ENCODE measurements at places on chromosomes 2 and 18. TPM values are rescaled to one million over a fixed set of nuclear protein-coding genes. Genes with fewer than 3 reads are reported as not detected.

DNA sequence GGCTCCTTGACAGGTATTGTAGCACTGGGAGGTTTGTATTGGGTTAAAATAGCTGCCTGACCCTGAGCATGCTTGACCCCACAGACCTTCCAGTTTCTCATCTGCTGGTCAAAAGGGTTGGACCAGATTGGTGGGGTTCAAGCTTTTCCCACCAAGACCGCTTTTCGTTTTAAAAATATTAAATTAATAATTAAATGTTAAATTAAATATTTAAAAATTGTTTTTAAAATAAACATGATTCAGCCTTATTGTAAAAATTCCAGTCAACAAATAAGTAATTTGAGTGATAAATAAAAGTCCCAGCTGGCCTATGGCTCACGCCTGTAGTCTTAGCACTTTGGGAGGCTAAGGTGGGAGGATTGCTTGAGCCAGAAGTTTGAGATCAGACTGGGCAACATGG lies 36.6 kb upstream of the MCFD2 start:
- peaks cover 10% of the 10 kb centered on the region for H3K36me3 ChIP-seq
- peaks cover 4% of the 10 kb centered on the region for H3K27me3 ChIP-seq
- H3K4me1 ChIP-seq: peaks cover 25% of the 10 kb centered on the region
- no peak overlapping the region for H3K27ac ChIP-seq

DNA sequence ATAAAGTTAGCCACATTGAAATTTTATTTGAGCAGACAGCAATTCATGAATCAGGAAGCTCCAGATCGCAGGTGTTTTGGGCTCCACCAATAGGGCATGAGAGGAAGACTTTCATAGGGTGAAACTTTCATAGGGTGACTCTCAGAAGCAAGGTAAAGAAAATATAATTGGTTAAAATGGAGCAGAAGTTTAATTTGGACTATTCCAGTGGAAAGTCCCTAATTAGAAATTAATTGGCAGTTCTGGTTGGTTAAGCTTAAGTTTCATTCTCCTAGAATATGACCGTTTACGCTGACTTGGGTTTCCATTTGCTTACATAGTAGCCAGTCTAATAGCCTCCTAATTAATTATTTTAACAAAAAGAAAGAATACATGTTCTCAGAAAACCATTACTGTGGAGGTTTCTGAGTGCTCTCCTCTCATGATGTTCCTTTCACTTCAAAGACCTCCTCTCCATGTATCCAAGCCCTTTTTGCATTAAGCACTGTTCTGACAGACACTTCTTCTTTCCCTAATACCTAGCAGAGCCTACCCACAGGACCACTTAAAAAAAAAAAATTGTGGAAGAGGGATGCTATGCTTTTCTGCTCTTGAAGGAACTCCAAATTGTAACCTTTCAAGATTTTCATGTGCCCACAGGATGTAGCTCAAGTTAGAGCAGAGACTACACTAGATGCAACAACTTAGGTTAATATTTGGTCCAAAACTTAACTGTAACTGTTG lies 99.1 kb downstream of the MREG start:
- H3K36me3 ChIP-seq: no peaks in the 10 kb centered on the region
- no peak overlapping the region for H3K27ac ChIP-seq
- H3K4me3 ChIP-seq: no peak overlapping the region
- H3K4me1 ChIP-seq: no peaks in the 10 kb centered on the region
- H3K27me3 ChIP-seq: no peaks in the 10 kb centered on the region

DNA sequence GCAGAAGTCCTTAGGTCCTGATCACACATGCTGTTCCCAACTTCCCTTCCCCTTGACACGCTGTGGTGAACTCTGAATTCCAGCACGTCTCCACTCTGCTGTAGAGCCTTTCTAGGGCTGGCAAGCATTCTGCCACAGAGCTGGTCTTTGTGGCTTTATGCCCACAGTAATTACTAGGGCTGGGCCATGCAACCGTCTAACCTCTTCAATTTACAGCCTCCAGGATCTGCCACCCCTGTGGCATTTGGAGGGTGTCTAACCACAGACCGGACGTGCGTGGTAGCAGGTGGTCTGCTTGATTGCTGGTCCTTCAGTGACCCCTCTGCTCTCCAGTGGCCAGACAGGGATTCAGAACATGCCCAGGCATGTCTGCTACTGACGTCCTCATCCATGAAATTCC lies 43.1 kb upstream of the TGFA start:
- no peaks in the 10 kb centered on the region for H3K27me3 ChIP-seq
- DNase-seq: no peak
- no peak overlapping the region for H3K4me3 ChIP-seq
- H3K4me1 ChIP-seq: no peaks in the 10 kb centered on the region

DNA sequence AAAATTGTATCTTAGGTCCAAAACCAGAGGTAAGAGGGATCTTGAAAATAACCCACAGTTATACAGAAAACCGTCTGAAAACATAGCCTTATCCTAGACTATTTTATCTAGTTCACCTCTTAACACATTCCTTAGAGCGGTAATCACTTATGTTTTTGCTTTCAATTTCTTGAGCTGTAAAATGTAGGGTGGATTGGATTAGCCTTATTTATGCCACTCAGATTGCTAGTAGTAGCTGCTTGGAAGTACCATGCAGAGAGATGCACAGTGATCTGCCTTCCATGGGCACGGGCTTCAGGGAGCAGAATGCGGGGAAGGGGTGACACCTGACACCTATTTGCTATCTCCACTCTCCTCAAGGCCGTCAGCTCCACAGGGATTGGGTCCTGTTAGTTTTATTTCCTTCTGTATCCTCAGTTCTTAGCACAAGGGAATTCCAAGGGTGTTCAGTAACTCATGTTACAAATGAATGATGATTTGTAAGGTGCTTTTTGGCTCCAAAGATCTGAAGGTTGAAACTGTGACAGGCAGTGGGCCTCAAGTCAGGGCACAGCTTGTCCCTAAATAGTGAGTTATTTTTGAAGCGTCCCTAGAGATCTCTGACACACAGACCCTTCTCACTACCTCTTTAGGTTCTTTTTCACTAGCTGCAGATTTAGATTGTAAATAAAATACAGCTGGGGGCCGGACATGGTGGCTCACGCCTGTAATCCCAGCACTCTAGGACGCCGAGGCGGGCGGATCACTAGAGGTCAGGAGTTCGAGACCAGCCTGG lies 64.0 kb upstream of the PMAIP1 start:
- peaks cover 14% of the 10 kb centered on the region for H3K27me3 ChIP-seq
- H3K27ac ChIP-seq: no peak overlapping the region
- no peak for DNase-seq
- H3K36me3 ChIP-seq: no peaks in the 10 kb centered on the region
- H3K4me3 ChIP-seq: no peak overlapping the region

DNA sequence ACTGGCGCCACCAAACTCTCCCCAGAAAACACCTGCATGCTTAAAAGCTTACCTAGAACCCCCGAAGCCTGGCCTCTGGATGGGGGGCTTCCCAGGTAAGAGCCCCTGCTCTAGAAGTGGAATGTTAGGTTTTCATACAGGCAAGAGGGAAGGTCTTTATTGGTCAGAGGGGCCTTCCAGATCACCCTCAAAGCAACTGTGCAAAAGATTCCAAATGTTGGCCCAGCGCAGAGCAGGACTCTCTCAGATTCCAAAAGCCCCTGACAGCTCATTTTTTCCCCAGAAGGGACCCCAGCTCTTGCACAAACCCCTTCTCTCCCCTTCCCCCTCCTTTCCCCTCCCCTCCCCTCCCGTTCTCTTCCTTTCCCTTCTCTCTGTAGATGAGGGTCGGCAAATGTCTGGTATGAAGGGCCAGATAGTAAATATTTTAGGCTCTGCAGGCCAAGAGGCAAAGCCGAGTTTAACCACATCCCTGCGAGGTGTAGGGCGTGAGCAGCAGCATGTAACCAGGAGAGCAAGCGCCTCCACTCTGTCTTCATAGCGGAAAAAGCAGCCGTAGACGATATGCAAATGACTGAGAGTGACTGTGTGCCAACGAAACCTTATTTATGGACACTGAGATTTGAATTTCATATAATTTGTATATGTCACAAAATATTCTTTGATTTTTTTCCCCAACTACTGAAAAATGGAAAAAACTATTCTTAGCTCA lies 116.9 kb downstream of the SMAD7 start:
- peak; percentile 64 for DNase-seq
- peak overlapping the region; percentile 53 for H3K27ac ChIP-seq
- no peaks in the 10 kb centered on the region for H3K27me3 ChIP-seq
- H3K36me3 ChIP-seq: no peaks in the 10 kb centered on the region

DNA sequence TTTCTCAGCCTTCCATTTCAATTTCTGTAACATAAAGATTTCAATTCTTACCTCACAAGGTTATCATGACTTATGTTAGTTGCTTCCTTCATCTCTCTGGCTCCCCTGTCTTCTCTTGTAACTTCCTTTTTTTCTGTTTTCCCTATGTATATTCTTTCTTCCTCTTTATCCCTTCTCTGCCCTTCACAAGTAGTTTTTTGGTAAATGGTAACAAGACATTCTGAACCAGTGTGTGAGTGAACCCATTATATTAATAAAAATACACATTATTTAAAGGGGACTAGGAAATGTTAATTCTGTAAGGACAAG lies 8.4 kb downstream of the ACSL3 start:
- H3K36me3 ChIP-seq: no peaks in the 10 kb centered on the region
- H3K27me3 ChIP-seq: no peaks in the 10 kb centered on the region
- H3K4me3 ChIP-seq: no peak overlapping the region
- no peak for DNase-seq
- peaks cover 93% of the 10 kb centered on the region for H3K4me1 ChIP-seq

DNA sequence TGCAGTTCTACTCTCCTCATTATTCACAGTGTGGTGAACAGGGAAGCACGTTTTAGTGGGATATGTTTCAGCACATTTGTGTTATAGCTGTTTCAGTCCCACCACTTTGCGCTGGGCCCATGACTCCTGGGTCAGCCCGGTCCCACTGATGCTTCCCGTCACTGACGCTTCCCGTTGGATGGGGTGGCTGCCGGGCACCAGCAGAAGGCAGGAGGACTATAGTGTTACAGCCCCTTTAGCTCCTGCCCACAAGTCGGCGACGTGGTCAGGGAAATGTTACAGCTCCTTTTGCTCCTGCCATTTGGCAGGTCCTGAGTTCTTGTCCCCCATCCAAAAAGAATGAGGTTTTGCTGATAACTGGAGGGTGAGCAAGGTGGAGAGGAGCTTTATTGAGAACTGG lies 732.2 kb downstream of the NR4A2 start:
- H3K36me3 ChIP-seq: no peaks in the 10 kb centered on the region
- DNase-seq: no peak
- H3K4me1 ChIP-seq: no peaks in the 10 kb centered on the region
- H3K27me3 ChIP-seq: no peaks in the 10 kb centered on the region
- H3K4me3 ChIP-seq: no peak overlapping the region

DNA sequence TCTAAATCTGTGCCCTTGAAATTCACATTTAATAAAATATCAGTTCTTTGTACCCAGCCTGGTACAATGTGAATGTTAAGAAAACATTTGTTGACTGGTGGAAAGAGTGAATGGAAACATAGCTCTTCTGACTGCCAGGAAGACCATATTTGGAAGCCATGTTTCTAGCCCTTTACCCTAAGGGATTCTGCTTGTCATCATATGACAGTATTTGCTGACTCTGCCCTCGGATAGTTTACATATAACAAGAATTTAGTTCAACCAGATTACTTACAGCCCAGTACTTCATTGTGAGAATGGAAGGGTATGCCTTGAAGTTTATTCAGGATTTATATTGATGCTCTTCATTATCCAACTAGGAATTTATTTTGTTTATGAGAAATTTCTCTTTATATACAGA lies 13.8 kb upstream of the KCNS3 start:
- H3K36me3 ChIP-seq: no peaks in the 10 kb centered on the region
- DNase-seq: peak; percentile 50
- no peaks in the 10 kb centered on the region for H3K4me1 ChIP-seq
- H3K27me3 ChIP-seq: no peaks in the 10 kb centered on the region

- no peak overlapping the region for H3K4me3 ChIP-seq
- no peak for DNase-seq
- no peak overlapping the region for H3K27ac ChIP-seq
- H3K27me3 ChIP-seq: peaks cover 21% of the 10 kb centered on the region
- no peaks in the 10 kb centered on the region for H3K36me3 ChIP-seq
Observed at GRCh38 chr2:2646433-2647051, 315.5 kb upstream of the MYT1L start.

GRCh38 chr2:168667156-168667555 lies 135.3 kb upstream of the NOSTRIN start:
- no peaks in the 10 kb centered on the region for H3K36me3 ChIP-seq
- DNase-seq: no peak
- H3K27me3 ChIP-seq: no peaks in the 10 kb centered on the region
- H3K27ac ChIP-seq: no peak overlapping the region

GRCh38 chr2:45688479-45689298 lies 37.2 kb downstream of the PRKCE start:
- peaks cover 11% of the 10 kb centered on the region for H3K4me1 ChIP-seq
- no peak overlapping the region for H3K4me3 ChIP-seq
- no peaks in the 10 kb centered on the region for H3K27me3 ChIP-seq
- H3K36me3 ChIP-seq: no peaks in the 10 kb centered on the region
- H3K27ac ChIP-seq: no peak overlapping the region
- no peak for DNase-seq

DNA sequence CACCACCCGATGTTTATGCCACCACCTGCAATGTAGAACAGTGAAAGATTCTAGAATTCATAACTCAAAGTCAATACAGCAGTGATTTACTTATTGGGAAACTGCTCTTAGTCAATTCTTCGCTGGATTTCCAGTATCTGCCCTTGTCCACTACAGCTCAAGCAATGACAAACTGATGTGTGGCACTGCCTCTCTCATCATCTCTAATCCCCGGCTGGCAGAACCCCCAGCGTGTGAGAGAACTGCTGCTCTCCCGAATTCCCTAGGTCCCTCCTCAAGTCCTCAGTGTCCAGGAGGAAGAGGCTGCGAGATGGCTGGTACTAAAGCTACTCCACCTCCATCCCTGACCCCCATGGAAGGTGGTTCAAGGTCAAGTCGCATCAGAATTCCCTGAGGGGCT lies 1.6 kb downstream of the TXNL4A start:
- H3K27ac ChIP-seq: no peak overlapping the region
- DNase-seq: no peak
- peaks cover 28% of the 10 kb centered on the region for H3K36me3 ChIP-seq

KYNU gene
- total RNA-seq: 9.7 TPM

TNFRSF11A gene
- total RNA-seq: 18.5 TPM

IL1R1 gene
- 53.4 TPM for total RNA-seq

IL1B gene
- total RNA-seq: 25.4 TPM

ALKAL2 gene
- 0.45 TPM for total RNA-seq

FBXO36 gene
- total RNA-seq: 12.1 TPM

PDE1A gene
- 1.3 TPM for total RNA-seq

ARPC2 gene
- total RNA-seq: 456 TPM

GPR55 gene
- total RNA-seq: not detected

GAREM1 gene
- total RNA-seq: 5.2 TPM

LBX2 gene
- total RNA-seq: not detected

IHH gene
- 56.7 TPM for total RNA-seq

Data from stomach (tissue), 19 donors.